ENCODE measurements at places on chromosomes 1 and 21.

DNA sequence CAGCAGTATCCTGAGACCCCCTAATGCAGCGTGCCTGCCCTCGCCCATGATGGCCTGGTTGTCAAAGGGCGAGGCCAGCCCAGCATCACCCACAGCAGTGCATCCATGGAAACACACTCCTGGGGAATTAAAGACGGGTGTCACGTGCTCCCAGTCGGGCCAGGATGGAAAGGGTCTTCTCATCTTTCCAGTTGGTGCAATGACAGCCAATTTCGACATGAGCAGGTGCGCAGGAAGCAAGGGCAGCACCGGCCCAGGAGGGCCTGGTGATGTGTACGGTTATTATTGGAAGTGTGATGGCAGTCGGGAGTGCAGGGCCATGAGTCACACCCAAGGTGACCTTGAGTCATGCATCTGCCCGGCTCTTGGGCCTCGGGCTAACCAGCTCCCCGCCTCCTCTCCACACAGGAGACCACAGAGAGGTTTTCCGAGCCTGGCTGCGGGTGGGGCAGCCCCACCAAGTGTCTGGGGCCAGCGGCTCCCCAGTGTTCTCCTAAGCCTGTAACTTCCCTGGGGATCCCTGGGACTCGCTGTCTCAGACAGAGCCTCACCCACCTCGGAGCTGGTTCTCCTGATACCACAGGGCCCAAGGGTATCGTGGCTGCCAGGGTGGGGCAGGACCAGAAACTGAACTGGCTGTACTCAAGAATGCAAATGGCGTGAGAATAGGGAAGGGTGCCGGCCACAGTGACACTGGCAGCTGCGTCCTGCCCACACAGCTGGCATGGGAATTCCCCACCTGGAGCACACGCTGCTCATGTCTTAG lies 119.8 kb downstream of the SIK1 start:
- no peak for DNase-seq

GRCh38 chr21:42806509-42807140 lies 72.7 kb downstream of the WDR4 start:
- DNase-seq: no peak

DNA sequence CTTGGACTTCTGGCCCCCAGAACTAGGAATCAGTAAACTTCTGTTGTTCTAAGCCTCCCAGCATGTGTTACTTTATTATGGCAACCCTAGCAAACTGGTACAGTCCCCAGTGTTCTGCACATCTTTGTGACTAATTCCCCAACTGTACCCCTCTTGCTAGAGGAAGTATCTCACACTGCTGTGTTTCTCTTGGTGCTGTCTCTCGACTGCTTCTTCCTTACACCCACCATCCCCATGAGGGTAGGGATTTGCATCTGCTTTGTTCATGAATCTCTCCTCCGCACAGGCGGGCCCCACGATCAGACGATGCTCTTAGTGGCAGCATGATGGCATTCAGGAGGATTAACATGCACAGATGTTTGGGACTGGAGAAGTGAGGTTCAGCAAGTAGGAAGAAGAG lies 46.7 kb downstream of the CLIC6 start:
- DNase-seq: no peak

DNA sequence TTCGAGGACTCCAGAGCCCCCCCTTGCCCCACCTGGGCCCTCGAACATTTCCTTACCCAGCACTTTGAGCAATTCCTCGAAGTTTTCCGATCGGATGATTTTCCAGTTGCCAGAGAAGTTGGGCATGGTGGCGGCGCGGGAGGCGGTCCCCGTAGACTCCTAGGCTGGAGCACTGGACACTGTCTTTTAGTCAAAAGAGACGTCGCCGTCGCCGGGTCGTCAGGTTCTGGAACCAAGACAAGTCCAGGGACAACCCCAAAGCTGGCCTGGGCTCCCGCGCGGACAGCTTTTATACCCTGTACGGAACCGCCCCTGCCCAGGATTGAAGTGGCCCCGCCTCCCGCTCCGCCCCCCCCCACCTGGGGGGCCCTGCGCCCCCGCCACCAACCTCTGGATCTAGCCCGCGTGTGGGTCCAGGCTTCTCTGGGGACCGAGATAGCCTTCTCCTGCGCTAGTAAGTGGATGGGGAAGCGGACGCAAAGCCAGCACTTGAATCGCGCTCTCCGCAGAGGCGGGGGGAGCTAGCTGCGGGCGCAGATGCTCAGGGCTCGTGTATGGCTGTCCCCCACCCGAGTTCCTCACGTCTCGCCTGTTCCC lies at the start of gene CRABP2:
TSS of gene CRABP2 (minus strand) at position 263 of the 597 bp plus-strand sequence. CDS start at position 126, 137 bp downstream.
- peak; percentile 22 for DNase-seq

DNA sequence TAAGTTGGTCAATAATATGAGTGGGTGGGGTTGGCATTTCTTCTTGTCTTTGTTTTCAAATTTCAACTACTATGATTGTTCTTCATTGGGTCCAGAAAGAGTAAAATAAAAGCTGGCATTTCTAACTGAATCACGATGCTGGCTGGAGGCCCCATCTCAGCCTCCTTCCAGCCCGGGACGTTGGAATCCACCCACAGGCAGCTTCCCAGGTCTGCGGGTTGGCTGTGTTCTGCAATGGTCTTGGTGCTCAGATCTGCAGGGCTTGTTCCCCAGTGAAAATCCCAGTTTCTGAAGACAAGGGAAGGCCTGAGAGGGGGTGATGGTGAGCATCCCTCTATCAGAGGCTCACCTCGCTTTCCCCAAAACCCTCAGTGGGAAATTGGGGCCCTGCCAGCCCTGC lies 54.7 kb upstream of the ARHGEF16 start:
- no peak for DNase-seq

- DNase-seq: no peak
Measured at GRCh38 chr1:12475101-12475500, 142.9 kb downstream of the DHRS3 start.

- no peak for DNase-seq
Measured at GRCh38 chr21:41585199-41585994, 77.4 kb upstream of the TMPRSS2 start.

DNA sequence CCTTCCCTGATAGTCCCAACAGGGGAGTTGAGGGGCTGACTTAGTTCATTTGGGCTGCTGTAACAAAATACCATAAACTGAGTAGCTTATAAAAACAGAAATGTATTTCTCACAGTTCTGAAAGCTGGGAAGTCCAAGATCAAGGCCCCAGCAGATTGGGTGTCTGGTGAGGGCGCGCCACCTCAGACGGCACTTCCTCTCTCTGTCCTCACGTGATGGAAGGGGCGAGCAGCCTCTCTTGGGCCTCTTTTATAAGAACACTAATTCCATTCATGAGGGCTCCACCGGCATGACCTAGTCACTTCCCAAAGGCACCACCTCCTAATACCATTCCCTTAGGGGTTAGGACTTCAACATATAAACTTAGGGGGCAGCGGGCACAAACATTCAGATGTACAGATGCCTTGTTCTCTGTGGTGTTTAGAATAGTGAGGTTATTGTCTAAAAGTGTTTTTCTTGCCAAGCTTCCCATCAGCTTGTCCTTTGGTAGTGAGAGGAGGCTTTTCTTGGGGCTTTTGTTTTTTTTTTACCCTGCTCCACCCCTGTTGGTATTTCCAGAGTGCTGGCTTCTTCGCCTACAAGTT lies 20.3 kb downstream of the NIPAL3 start:
- no peak for DNase-seq

DNA sequence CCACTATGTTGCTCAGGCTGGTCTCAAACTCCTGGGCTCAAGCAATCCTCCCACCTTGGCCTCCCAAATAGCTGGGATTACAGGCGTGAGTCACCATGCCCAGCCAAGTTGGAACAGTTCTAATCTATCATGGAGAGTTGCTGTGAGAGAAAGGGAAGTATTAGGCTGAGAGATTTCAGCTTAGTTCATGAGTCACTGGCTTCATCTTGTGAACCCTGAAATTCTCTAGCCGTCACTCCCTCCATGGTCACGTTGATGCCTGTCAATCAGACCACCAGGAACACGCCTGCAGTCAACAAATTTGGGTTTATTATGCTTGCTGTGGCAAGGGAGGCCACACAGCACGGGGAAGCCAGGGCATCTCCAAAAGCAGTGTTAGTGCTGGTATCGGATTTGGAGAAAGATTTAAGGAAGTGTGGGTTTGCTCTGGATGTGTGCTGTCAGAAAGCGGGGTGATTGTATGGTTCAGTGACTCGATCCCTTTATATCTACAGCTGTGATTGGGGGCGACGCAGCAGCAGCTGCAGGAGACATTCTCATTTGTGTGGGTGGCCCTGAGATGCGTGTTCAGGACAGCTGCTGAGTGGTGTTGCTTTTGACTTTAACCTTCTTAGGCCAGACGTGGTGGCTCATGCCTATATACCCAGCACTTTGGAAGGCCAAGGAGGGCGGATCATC lies 18.7 kb downstream of the UQCRHL start:
- no peak for DNase-seq

DNA sequence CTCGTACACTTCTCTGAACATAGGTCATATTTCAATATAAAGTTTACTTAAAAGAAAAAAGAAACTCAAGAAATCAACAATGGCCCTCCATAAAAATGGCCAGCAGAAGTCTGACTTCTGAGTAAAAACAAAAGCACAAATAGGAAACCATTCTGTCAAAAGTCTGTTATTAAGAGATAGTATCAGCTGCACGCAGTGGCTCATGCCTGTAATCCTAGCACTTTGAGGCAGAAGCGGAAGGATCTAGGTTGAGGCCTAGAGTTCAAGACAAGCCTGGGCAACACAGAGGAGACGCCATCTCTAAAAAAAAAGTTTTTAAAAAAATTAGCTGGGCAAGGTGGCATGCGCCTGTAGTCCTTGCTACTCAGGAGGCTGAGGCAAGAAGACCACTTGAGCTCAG lies 67.3 kb downstream of the PUM1 start:
- DNase-seq: no peak

DNA sequence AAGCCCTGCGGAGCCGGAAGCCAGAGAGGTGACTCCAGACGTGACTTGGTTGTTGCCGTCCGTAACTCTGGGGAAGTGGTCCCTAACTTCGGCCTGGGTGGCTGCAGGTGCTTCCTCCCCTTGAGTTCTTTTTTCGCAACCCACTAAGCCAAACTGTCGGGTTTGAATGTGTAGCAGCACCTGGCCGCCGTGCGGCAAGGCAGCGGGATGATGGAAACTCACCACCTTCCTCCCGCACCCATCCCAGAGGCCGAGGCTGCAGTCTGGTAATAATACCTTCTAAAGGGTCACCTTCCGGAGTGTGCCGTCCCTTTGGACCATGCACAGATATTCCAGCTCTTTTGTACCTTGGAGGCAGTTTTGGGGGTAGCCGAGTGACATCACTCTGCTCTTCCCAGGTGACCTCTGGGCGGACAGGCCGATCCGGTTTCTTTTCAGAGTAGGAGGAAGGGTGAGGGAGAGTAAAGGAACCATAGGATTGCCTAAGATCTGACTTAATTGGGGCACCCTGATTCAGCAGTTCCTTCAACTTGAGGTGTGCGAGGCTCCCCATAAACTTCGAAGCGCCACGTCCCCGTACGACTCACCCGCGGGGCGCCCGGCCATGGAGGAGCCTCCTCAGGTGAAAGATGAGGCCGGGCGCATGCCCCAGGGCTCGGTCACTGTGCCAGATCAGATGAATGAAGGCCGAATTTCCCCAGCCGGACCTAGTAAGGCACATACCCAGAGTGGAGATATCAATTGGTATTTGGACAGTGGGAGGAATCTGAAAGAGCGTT lies 1.0 kb downstream of the KCNK1 start:
- no peak for DNase-seq

DNA sequence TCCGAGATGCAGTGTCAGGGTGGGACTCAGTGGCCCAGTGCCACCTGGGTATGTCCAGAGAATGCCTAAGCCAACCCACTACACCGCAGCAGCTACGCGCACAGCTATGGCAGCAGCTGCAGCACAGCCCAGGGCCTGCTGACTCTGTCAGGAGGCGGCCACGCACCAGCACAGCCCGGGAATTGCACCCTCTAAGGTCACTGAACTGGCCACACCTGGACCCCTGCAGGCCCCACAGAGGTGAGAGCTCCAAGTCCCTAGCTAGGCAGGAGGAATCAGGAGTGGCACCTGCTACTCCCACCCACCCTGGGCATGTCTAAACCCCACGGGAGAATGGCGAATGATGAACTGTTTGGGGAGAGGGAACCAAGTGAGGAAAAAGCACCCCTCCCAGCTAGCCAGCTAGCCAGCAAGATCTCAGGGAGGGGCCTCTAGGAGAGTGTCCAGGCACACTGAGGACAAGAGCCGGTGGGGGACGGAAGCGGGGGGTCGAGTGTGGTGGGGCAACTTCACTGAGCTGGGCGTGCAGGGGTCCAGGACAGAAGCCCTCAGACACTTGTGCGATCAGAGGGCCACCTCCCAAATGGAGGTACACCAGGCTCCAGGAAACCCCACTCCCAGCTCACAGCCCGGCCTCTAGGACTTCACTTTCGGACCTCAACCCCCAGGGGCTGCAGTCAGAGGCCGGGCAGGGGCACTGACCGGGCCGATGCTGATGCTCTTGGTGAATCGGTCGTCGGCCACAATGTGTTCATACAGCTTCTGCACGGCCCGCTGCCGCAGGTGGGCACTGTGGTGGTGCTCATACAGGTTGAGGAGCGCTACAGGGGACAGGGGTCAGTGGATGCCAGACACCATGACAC lies 13.9 kb downstream of the LSS start:
- no peak for DNase-seq

DNA sequence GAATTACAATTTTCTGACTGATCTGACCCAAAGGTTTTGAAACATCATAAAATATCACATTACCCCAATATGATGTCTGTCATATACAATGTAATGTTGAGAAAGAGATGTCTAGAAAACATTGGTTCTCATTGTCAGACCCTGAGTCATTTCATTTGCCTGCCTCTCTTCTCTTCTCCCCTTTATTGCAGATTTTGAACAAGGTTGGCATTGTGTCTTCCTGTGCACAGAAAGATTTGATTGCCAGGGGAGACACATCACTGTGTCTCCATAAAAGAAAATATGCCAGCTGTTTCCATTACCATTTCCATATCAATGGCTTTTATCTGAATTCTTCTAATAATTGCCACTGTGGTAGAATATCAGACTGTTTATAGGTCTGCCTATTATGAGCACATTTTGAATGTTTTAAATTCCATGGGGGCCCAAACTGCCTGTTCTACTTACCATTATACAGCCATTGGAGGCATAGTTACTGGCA lies 65.6 kb downstream of the IFI44 start:
- DNase-seq: no peak

DNA sequence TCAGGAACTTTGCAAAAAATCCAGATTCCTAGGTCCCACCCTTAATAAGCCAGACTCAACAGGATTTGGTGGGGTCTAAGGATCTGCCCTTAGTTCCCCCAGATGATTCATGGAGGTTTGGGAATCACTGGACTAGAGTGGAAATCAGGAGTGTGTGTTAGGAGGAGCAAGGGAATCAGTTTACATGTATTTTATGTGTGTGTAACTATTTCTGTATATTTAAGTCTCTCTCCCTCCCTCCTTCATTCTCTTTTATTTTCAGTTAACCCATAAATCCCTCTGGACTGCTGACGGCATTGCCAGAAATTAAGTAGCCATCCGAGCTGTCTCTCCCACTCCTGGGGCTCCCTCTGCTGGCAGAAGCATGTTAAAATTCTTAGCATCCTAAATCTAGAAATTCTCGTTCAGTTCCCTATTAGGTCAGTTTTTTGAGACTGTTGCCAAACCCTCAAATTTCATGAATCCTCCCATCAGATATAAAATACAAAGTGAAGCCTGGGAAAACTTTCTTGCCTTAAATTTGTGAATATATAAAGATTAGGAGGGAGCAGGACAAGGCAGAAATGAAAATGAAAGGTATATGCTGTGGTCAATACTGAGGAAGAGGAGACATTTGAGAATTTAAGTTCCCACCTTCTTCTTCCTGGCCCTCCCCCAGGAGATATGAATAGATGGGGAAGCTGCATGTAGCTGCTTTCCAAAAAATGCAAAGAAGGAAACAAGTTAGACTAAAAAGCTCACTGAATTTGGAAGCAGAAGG lies 11.7 kb upstream of the HSD11B1 start:
- peak; percentile 57 for DNase-seq

- peak; percentile 26 for DNase-seq
Measured at GRCh38 chr1:239719642-239720258, 333.4 kb downstream of the CHRM3 start.

All from effector memory CD8-positive, alpha-beta T cell (primary cell).